Heart left ventricle (tissue), 16 donors: ENCODE measurements at places on chromosomes 2 and 18. TPM values are rescaled to one million over a fixed set of nuclear protein-coding genes. Genes with fewer than 3 reads are reported as not detected.
A peak's percentile ranks its signal among the peaks of the same experiment; 100 is the strongest.

DNA sequence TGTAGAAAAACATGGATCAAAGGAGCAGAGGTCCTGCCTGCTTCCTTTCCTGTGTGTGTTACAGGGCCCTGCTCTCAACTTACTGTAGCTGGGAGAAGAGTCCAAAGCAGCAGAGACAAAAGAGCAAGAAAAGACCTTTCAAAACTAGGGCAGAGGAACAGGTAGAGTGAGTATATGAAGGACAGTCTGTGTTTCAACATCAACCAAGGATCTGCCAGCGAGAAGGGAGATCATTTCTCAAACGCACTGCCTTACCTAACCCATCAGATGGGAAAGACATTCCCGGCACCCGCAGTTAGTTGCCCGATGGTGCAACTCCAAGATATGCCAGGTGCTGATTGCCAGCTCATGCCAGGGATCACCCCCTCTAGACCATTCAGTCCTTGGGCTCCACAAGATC lies 41.7 kb downstream of the MREG start:
- no peak for DNase-seq

PDE11A gene
- 0.88 TPM for total RNA-seq

PROC gene
- total RNA-seq: not detected

GAREM2 gene
- 1.5 TPM for total RNA-seq

ALS2 gene
- total RNA-seq: 24.8 TPM

GRCh38 chr18:61896757-61897156 lies 4.0 kb upstream of the RNF152 start:
- DNase-seq: peak; percentile 32

GAL3ST2 gene
- total RNA-seq: 1.7 TPM

DNA sequence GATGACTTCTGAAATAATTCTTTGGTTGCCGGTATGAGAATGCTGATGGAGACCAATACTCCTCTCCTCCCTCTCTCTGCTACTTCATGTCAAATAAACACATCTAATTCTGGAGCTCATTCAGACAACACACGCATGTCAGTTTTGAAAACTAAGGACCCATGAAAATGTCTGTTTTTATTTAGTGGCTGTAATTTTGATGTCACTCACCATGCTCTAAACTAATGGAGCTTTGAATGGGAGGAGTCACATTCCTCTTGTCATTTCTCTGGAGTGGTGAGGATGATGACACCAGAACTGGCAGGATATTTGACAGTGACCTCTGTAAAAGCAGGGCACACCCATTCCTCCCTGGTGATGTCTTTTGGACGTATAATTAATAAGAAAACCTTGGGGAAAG lies 163.0 kb downstream of the PHLPP1 start:
- no peak for DNase-seq

DNA sequence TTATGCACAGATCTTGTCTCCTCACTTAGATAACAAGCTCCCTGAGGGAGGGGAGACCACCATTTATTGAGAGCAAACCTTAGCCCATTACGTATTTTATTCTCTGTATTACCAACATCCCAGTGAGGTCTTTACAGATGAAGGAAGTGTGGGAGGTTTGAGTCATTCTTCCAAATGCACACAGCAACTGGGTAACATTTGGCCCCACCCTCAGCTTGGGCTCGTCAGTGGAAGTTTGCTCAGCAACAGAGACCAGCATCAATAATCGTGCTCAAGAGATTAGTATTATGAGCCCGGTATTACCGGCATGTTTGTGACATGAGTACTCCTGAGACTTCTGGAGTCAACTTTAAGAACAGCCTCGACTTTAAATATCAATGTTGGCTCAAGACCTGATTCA lies 168.6 kb downstream of the ETAA1 start:
- no peak for DNase-seq

- DNase-seq: no peak
These were observed 694.5 kb downstream of the ADCYAP1 start for GRCh38 chr18:1599196-1599595.

AKAIN1 gene
- not detected for total RNA-seq

DNA sequence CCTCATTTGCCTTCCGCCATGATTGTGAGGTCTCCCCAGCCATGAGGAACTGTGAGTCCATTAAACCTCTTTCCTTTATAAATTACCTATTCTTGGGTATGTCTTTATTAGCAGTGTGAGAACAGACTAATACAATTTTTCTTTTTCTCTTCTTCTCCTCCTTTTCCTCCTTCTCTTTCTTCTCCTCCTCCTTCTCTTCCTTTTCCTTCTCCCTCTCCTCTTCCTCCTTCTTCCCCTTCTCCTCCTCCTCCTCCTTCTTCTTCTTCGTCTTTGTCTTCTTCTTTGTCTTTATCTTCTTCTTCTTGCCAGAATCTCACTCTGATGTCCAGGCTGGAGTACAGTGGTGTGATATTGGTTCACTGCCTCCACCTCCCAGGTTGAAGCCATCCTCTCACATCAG lies 20.2 kb downstream of the SKA1 start:
- DNase-seq: no peak

DNA sequence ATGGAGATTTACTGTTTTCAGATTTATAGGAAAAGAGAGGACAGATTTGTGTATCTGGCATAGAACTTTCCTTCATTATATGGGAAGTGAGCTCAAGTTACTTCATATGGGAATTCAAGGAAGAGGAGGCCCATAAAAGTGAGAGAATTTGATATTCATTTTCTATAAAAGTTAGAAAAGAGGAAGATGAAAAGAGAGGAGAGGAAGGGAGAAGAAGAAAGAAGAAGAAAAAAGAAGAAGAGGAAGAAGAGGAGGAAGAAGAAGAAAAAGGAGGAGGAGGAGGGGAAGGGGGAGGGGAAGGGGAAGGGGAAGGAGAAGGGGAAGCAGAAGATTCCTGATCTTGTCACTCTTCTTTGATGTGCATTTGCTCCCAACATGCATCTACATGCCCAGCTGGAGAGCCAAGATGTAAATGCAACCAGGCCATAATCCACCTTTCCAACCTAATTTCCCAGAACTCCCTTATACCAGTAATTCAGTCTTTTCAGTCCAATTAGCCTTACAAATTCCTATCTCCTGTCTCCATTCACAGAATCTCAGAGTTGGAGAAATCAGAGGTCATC lies 15.7 kb upstream of the NMI start:
- no peak for DNase-seq

DNA sequence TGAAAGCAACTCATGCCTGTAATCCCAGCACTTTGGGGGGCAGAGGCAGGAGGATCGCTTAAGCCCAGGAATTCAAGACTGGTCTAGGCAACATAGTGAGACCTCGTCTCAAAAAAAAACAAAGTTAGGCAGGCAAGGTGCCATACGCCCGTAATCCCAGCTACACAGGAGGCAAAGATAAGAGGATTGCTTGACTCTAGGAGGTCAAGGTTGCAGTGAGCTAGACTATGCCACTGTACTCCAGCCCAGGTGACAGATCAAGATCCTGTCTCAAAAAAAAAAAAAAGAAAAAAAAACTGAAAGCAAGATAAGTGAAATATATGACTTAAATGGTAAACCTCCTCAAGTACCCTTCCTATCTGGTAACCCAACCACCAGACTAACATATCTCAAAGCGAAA lies 59.8 kb downstream of the USP34 start:
- DNase-seq: no peak

DNA sequence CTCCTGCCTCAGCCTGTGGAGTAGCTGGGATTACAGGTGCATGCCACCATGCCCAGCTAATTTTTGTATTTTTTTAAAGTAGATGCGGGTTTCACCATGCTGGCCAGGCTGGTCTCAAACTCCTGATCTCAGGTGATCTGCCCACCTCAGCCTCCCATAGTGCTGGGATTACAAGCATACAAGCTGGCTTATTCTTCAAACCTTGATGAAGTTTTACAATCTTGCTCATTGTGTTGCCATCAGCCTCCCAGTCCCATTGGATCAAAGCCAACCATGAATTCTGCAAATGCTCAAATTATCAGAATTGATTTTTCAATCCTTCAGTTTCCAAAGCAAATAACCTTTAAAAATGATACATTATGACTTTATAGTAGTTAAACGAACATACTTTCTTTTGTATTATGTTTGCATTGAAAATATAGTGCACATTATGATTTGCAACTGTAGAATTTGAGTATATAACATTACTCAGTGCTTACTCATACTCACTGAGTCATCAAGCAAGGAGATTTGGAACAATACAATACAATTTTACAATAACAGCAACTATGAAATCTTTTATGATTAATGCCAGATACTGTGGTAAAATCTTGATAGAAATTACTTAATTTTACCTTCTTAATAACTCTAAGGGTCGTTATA lies 1491.9 kb upstream of the CELF4 start:
- no peak for DNase-seq

LRRC30 gene
- total RNA-seq: not detected

PPP1CB gene
- total RNA-seq: 322 TPM

DNA sequence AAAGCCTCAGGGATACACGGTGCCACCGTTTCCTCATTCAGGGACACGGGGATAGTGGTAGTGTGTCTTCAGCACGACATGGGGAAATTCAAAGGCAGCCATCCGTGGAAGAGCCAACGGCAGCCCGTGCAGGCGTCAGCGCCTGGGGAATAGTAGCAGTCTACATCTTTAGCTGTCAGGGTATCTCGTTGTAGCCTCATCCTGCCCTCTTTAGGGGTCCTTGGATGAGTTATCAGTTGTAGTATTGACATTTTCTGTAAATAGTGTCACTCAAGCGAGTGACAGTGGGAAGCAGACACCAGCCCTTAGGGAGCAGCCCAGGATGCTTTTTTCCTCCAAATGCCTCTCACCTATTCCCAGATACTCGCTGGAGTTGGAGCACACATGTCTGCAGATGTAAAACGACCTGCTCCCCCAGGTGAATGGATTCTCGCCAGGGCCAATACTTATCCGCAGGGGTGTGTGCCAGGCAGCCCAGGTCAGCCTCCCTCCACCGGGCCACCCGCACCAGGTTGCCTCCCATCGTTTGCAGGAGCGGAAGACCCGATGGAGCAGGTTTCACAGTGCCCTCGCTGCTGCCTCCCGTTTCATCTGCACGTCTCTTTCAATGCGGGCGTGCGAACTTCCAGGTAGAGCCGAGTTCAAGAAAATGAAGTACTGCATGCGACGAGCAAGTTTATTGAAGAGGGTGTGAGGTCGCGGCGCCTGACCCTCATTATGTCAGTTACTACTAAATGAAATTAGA lies 41.0 kb downstream of the AGAP1 start:
- DNase-seq: no peak

PMS1 gene
- 16.7 TPM for total RNA-seq

GRCh38 chr2:28499282-28499681 lies 3.4 kb downstream of the PLB1 start:
- DNase-seq: no peak

DNA sequence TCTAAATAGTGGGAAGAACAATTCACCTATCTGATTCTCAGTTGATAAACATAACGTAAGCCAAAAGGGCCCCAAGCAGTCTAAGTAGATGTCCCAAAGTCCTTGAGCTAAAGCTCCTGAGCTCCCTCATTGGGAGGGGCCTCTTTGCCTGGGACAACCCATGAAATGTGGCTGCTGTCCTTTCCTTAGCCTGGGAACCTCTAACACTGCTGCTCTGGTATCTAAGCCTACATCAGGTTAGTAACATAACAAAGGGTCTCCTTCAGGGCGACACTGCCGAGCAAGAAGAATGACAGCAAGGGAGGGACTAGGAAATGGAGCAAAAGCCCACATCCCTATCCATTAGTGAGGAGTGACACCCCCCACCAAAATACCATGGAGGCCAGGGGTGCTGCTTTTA lies 98.3 kb downstream of the MAPRE2 start:
- no peak for DNase-seq

CD302 gene
- 9.9 TPM for total RNA-seq

- peak; percentile 23 for DNase-seq
These were observed 50.0 kb downstream of the CPO start for GRCh38 chr2:206989311-206989710.

DNA sequence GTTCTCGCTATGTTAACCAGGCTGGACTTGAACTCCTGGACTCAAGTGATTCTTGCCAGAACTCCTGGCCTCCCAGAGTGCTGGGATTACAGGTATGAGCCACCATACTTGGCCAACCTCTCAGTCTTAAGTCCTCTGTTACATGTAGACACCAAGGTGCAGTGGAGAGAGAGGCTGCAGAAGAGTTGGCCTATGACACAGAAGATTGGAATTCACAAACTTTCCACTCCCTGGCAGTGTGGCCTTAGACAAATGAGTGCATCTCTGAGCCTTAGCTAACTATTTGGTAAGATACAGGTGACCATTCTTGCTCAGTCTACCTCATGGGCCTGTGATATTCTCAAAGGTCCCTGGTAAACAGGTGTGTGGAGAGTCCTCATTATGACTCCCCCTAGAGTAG lies 159.7 kb downstream of the MYCN start:
- DNase-seq: no peak
